ENCODE measurements at places on chromosomes 2 and 18. TPM values are rescaled to one million over a fixed set of nuclear protein-coding genes. Genes with fewer than 3 reads are reported as not detected.

PSD4 gene
- total RNA-seq = 3.4 TPM

VWC2L gene
- not detected for total RNA-seq

RIOK3 gene
- 49.3 TPM for total RNA-seq

OSR1 gene
- 6.3 TPM for total RNA-seq

AGFG1 gene
- 57.8 TPM for total RNA-seq
